ENCODE measurements at places on chromosomes 7 and 10.
A peak's percentile ranks its signal among the peaks of the same experiment; 100 is the strongest.

DNA sequence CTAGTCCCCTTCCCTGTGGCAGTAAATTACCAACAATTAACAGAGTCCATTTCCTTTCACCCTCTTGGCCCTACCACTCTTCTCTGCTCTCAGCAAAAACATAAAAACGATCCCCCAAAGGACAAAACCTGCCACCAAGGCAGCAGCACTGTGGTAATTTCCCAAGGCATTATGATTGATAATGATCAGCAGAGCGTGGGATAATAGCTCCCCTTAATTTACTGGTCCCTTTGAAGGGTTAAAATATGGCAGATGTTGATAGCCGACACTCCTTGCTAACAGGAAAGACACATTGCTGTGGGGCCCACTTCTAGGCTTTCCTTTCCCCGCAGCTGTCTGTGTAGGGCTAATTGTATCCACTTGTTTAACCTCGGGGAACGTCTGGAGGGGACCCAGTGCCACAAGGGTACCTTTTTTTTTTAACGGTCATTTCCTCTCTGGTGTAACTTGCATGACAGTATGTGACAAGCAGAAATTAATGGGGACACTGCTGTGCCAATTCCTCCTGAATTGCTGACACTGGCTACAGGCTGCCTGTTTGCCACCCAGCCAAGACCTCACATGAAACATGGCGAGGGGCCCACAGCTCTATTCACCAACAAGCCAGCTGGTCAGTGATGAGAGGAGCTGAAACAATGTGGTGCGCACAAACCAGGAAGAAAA lies 81.3 kb downstream of the CDK6 start:
- no peak for DNase-seq

DNA sequence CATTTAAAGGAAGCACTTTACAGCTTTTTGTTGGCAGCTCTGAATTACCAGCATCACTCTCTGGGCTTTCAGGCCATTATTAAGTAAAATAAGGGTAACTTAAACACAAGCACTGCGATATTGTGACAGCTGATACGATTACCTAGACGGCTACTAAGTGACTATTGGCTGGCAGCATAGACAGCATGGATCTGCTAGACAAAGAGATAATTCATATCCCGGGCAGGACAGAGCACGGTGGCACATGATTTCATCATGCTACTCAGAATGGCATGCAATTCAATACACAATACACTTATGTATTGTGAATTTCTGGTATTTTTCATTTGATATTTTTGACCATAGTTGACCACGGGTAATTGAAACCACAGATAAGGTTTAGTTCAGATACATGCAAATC lies 522.0 kb upstream of the LRRN3 start:
- DNase-seq, result no peak

GRCh38 chr10:102718220-102718619 lies 3.8 kb downstream of the SFXN2 start:
- peak; percentile 86 for DNase-seq

DNA sequence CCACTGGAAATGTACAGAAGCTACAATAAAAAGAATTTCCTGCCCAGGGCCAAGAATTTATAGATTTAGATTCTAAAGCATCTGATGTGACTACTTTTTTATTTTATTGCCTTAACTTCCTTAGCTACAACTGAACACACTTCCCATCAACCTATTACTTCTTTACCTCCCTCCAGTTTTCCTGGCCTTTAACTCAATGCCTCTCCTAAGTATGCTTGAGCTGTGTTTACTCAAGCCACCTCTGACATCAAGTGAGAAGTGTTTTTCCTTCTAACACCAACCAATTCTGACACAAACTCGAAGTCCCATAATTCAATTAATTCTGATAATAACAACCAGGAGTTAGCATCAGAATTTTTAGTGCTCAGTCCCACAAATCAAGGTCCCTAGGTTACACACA lies 170.0 kb downstream of the IMMP2L start:
- DNase-seq, result no peak

DNA sequence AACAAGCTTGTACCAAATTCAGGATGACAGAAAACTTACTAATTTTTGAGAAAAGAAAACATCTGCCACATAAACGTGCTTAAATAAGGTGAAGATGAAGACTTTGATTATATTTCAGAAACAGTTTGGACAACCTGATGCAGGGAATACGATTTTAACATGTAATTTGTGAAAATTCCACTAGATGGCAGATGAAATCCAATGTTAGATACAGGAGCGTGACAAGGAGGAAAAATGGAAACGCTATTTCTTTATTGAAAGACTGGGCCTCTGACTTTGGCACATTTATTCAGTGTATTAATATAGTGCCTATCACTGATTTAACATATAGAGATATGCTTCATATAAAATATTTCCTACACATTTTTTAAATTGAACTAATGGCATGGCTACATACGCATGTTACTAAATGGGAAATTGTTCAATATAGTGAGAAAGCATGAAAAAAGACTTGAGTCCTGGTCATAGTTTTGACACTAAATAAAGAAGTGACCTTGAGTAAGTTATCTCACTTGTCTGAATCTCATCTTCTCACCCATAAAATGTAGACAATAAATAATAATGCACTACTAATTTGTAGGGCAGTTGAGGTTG lies 60.7 kb downstream of the CD36 start:
- DNase-seq, result peak; percentile 59

GRCh38 chr10:43885842-43886241 lies 237.2 kb upstream of the ZNF32 start:
- DNase-seq, result no peak

DNA sequence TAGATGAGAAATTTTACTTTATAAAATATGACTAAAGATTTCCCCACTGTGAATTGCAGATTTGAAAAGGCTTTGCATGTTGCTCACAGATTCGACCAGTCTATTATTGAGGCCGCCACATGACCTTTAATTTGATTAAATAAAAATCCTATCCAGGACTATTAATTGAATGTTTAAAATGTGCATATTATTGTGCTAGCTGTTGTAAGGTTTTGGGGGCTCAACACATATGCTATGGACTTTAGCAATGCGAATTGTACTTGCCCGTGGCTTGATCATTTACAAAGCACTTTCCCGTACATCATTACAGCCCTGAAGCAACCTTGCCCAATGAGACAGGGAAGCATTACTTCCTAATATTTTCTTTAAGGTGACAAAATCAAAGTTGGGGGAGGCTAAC lies 243.0 kb downstream of the ACTR3B start:
- DNase-seq, result no peak

DNA sequence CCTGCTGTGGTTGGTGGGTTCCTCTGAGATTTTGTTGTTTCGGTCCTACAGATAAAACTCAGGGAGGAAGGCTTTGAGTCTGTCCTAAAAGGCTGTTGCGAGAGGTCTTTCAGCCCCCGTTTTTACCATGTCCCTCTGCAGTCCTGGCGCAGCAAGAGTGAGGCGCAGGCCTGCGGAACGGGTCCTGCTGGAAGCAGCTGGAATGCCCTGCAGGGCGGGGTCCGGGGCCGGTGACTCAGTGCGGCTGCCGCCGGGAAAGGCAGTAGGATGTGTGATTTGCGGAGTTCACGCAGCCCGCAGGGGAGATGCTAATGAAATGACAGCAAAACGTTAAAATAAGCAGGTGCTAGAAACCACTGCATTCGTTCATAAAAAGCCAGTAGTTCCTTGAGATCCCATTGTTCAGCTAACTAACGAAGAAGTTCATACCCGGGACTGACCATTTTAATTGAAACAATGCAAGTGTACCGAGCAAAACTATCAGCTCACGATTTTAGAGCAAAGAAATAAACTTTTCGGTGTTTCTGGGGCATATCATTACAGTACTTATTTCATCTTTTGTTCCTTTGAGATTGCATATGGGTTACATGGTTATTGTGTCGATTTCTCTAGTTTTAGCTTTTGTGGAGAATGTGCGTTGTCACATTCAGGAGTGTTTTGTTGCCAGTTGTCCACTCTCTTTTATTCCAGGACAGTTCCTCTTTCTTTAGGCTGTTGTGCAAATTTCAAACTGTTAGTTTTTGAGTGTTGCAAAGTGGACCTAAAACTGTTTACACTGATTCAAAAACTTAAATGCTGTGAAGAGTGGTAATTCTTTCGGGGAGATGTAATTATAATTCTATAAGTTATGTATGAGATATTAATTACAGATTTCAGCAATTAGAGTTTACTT lies 783 bp downstream of the ANLN start:
- DNase-seq, result peak; percentile 84

DNA sequence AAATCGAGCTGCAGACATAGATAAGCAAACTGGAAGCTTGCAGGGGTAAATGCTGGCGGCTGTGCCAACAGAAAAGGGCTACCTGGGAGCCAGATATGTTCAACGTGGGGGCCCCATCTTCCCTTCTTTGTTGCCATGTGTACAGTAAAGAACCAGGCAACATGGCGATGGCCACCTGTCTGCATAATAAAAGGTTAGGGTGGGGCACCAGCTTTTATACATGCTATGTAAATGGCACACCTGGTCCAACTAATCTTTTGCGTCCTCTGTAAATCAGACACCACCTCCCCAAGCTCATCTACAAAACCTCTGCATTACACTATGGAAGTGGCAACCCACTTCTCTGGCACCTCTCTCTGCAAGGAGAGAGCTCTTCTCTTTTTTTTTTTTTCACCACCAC lies 13.9 kb downstream of the BUD31 start:
- no peak for DNase-seq

GRCh38 chr10:73791871-73792400 lies 6.5 kb downstream of the ZSWIM8 start:
- DNase-seq, result no peak

- DNase-seq, result peak; percentile 35
Observed at GRCh38 chr10:49164559-49165188, 23.5 kb downstream of the TMEM273 start.

DNA sequence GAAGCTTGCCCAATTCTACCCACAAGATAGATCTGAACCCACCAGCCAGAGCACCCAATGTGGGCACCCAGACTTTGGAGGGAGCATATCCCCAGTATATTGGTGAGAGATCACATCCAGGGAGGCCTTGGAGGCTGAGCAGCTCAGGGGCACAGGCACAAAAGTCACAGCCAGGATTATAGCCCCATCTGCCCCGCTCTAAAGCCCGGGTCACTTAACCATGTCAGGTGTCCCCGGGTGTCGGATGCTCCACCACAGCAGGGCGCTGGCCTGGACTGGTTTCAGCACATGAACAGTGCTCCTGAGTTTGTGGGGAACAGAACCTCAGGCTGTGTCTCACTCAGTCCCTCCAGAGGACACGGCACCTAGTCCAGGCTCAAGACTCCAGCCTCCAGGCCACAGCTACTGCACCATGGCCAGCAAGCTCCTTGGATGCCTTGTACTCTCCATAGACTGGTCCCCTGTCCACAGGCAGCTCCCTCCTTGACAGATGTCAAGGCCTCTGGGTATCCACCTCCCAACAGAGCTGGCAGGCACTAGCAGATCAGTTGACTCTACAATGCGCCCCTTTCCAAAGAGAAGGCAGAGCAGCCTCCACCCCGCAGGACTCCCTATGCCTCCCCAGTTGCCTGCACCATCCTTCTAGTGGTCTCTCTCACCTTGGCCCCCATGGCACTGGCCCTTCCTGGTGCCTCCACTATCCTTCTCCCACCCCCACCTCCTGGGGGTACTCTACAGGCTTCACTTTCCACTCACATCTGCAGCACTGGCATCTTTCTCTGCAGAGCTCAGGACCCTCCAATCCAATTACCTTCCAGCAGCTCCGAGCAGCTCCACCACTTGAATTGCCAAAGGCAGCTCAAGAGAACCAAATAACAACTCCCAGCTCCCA lies 306.0 kb downstream of the GRID1 start:
- DNase-seq, result no peak

- no peak for DNase-seq
Observed at GRCh38 chr7:151792086-151792485, 84.8 kb downstream of the PRKAG2 start.

DNA sequence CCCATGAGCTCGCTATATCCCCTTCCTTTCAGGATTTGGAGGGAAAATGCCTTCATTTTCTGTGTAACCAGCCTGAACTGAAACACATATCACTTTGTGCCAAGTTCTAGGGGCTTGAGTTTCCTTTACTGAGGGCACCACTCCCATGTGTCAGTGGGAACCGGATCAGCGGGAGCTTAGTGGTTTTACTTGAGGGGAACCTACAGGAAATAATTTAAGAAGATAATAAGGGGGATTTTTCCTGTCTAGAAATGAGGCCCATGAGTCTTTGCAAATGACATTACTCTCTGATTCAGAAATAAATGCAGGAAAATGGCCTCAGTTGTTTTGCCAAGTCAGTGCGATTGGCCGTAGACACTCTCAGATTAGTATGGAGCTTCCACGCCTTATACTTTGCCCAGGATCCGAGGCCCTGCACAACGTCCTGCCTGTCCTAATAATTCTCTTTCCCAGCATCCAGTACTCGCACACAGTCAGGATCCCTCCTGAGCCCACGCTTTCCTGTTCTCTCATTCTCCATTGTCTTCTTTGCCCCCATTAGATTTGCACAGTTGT lies 86.4 kb upstream of the LYZL1 start:
- no peak for DNase-seq

GRCh38 chr10:97024168-97025073 lies 161.3 kb downstream of the SLIT1 start:
- peak; percentile 88 for DNase-seq

DNA sequence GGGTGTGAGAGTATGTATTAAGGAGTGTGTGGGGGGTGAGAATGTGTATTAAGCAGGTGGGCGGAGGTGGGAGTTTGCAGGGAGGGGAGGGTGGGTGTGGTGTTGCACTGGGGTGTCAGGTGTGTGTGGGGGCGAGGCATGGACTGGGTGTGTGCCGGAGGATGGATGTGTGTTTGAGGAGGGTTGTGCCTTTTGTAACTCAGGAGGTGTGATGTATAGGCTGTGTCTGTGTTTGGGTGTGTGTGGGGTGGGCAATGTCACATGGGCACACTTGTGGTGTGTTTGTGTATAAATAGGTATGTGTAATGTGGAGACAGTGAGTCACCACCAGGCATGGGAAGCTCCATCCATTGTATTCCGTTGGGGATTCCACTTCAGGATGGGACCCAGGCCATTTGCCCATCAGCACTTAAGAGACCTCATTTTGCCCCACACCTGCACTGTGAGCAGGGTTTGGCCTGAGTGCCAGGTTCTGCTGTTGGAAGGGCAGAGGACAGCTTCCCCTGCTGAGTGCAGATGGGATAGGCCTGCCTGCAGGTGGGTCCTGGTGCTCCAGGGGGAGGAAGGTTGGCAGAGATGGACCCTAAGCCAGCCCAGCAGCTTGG lies 5.8 kb downstream of the UNC5B start:
- peak; percentile 56 for DNase-seq
